Left cardiac atrium (tissue), 4 donors: ENCODE measurements at places on chromosomes 16 and 17. TPM values are rescaled to one million over a fixed set of nuclear protein-coding genes. Genes with fewer than 3 reads are reported as not detected.

DNA sequence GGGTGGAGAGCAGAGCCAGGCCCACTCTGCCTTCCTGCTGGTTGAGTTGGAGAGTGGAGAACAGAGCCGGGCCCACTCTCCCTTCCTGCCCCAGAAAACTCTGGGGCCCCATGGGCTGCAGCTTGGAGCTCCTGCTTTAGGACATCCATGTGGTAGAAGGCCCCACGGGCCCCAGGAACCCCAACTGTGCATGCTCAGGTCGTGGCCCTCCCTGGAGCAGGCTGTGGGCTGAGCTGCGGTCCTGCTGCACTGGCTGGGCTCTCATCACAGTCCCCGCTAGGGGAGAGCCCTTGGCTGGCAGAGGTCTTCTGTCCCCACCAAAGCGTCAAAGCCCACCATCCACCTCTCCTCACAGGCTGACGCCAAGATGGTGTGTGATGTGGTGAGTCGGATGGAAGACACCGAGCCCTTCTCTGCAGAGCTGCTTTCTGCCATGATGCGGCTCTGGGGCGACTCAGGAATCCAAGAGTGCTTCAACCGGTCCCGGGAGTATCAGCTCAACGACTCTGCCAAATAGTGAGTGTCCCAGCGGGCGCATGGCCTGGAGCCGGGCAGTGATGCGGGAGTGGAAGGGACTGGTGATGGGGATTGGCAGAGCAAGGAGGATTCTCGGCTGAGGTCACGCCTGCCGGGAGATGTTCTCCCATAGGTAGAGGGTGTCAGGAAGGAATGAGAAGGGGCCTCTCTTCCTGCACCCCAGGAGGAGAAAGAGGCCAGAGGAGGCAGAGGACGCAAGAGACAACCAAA lies 96.9 kb downstream of the AMFR start:
- no peak for DNase-seq

DNA sequence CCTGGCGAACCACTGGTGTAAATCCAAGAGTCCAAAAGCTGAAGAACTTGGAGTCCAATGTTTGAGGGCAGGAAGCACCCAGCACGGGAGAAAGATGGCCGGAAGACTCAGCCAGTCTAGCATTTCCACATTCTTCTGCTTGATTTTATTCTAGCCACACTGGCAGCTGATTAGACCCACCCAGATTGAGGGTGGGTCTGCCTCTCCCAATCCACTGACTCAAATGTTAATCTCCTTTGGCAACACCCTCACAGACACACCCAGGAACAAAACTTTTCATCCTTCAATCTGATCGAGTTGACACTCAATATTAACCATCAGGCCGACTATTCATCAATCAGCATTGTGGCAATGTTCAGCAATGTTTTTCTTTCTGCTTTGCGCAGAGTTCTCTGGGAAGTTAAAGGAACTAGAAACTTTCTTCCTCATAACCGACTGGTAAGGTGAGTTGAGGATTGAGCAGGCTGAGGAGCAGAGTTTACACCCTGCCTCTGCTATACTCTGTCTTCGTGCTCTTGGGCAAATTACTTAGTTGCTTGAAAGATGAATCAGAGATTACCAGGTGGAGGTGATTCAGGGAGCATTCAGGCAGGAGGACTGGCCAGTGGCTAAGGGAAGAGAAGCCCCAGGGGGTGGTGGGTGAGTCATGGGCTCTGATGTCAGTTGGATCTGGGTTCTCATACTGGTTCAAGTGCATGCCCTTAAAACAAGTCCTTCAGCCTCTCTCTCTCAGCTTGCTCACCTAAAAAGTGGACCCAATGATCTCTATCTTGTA lies 28.2 kb upstream of the BRD7 start:
- no peak for DNase-seq

Gene CLN3
- 11.4 TPM for total RNA-seq

DNA sequence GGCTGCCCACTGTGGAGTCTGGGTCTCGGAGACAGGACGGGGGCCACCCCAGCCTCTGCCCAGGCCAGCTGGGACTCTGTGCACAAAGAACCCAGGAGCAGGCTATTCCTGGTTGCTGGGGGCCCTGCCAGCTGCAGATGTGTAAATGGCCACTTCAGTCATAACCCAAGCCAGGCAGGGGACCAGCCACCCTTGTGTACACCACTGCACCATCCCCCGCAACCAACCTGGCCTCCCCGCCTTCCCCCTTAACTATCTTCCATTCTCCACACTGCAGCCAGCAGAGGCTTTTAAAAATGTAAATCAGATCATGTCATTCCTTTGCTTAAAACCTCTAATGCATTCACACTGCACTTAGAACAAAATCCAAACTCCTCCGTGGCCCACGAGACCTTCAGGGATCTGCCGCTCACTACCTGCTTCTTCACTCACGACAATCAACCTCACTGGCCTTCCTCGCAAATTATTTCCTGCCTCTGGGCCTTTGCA lies 28.3 kb downstream of the RTN4RL1 start:
- DNase-seq: no peak

DNA sequence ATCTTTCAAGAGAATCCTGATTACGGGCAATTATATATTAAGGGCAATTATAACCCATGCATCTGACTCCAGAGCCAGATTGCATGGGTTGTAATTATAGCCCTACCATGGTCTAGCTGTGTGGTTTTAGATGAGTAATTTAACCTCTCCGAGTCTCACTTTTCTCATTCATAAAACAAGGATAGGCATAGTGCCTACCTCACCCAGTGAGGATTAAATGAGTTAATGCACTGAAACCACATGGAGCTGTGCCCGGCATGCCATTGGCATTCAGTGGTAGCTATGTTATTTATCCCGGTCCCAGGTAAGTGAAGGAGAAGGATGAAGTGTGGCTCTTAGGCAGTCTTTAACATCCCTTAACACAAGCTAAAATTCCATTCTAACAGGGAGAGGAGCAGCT lies 6.3 kb downstream of the SNX20 start:
- DNase-seq: no peak

- DNase-seq: no peak
Measured at GRCh38 chr16:51407199-51407598, 256.1 kb upstream of the SALL1 start.

Gene RTN4RL1
- 6.2 TPM for total RNA-seq

Gene SUZ12
- 14.0 TPM for total RNA-seq

Gene SALL1
- total RNA-seq: 0.29 TPM

- no peak for DNase-seq
Measured at GRCh38 chr17:48385319-48385718, 44.7 kb downstream of the SKAP1 start.

- no peak for DNase-seq
Measured at GRCh38 chr17:50052241-50052796, 3.6 kb upstream of the ITGA3 start.

GRCh38 chr17:21167303-21167702 lies 40.5 kb downstream of the DHRS7B start:
- no peak for DNase-seq

DNA sequence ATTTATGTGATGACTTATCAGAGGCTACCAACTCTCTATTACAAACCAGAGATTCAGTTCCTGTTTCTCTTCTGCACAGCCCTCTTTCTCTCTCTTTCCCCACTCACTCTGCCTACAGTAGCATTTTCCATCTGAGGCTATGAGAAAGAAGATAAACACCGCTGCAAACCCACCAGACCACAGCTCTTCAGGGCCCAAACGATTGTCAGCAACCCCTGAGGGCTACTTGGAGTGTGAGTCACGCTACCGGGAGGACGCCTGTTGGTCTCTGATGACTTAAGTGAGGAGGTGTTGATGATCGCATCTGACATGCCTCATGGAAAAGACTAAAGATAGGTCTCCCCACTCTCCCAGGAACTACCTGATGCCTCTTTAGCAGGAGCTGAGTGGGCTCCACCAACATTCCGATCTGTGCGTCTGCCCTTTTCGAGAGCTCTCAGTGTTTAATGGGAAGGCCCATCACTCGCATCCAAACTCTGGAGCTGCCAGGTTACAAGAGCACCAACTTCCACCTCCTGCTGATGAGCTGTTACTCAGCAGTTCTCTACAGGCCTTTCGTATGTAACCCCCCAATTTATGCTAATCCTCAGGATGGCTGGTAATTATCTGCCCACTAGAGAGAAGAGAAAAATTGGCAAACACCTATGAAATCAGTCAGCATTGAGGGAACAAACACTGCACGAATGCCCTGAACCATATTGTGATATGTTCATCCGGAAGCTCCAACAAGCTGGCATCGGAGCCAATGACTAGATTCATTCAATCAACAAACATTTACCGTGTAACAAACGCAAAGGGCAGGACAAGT lies 9.2 kb downstream of the GRIN2A start:
- DNase-seq: no peak

Gene SDK2
- total RNA-seq: 2.1 TPM
